ENCODE measurements at places on chromosomes 13 and 19. TPM values are rescaled to one million over a fixed set of nuclear protein-coding genes. Genes with fewer than 3 reads are reported as not detected.

Gene GARIN5A
- 0.17 TPM for total RNA-seq

Gene SLITRK6
- total RNA-seq = not detected

Gene B3GNT8
- 2.7 TPM for total RNA-seq

Gene ZNF383
- 5.4 TPM for total RNA-seq

Gene RASA3
- 37.4 TPM for total RNA-seq

Gene LSM7
- 78.6 TPM for total RNA-seq

Gene LHFPL6
- total RNA-seq = 73.0 TPM

Gene SH2D3A
- 2.2 TPM for total RNA-seq

Gene RINL
- 9.9 TPM for total RNA-seq

Gene CPB2
- not detected for total RNA-seq

Gene SLC27A1
- total RNA-seq = 18.3 TPM

Gene RFPL4AL1
- total RNA-seq = not detected

Gene CEACAM4
- not detected for total RNA-seq

Gene CAB39L
- total RNA-seq = 7.6 TPM

Gene ERICH4
- not detected for total RNA-seq

Gene COL5A3
- total RNA-seq = 2.6 TPM

Gene ZNF574
- 8.2 TPM for total RNA-seq

Gene POU2F2
- 0.11 TPM for total RNA-seq

Gene CEP89
- 5.9 TPM for total RNA-seq

Gene APOC4
- not detected for total RNA-seq

Gene ZNF808
- 10.3 TPM for total RNA-seq

Gene TMEM145
- not detected for total RNA-seq

Gene MEIOSIN
- not detected for total RNA-seq

Gene FPR1
- total RNA-seq = not detected

Gene ANKRD24
- 0.17 TPM for total RNA-seq

Gene SYDE1
- 15.5 TPM for total RNA-seq

Gene ZNF761
- 6.9 TPM for total RNA-seq
